Transverse colon (tissue), 4 donors: ENCODE measurements at places on chromosomes 2 and 18.

- no peak for DNase-seq
Measured at GRCh38 chr2:26959331-26959730, 11.1 kb upstream of the MAPRE3 start.

DNA sequence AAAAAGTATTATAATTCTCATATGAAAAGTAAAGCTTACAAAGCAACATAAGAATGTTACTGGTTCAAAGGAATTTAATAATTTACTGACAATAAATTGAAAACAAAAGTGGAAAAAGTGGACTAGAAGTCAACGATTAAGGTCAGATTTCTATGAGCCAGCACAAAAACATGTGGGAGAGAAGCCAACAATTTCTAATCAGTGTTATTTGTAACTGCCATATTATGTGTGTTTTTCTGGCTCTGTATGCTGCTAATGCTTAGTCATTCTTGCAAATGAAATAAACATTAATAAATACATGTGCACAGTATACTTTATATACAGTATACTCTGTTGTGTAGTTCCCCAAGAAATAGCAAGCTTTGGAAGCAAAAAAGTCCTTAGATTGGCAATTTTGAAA, 301.3 kb upstream of the RGPD4 start:
- no peak for DNase-seq

DNA sequence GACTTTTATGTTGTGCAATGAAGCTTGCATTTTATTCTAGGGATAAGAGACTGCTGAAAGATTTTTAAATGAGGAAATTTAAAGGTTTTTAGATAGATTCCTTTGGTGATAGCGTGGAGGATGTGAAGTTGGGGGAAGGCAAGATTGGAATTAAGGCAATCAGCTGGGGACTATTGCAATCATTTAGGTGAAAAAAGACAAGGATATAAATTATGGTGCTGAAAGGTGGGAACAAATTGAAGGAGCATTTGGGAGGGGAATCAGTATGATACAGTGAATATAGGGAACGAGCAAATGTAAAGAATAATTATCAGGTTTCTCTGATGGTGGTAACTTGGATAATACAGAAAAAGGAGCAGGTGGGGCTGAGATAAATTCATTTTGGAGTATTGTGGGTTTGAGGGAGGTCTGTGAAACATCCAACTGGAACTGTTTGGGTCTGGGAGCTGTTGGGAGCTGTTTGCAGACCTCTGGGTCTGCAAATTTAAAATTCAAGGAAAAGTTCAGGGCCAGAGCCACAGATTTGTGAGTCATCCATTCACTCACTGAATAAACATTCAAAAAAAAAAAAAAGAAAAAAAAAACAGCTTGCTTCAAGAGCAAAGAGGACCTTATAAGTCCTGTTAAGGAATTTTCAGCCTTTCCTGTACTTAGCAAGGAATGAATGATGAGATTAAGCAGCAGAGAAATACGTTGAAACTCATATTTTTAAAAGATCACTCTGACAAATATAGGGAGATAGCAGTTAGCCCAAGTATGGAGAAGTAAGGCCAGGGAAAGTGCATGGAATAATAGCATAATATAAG, 257.5 kb upstream of the FN1 start:
- no peak for DNase-seq

GRCh38 chr18:54528942-54529376, 62.1 kb upstream of the DYNAP start:
- DNase-seq: no peak

DNA sequence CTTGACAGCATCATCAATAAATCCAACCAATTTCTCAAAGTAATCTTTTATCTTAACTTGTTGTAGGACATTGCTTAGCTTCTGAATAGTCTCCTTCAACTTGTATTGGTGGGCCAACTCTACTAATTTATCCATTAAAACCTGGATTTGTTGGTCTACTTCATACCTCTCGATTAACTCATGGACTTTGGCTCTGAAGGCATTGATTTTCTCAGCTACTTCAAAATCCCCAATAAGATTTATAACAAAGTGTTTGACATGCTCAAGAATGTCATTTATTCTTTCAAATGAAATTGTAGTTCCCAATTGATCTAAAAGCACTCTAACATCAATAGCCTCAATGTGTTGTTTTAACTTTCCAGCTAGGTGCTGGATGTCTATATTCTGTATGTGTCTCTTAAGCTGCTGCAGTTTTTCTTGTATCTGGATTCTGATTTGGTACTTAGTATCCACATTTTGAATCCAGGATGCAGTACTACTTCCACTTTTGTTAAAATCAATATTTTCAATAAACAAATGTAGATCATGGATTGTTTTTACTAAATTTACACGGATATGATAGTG, 34.1 kb downstream of the APOB start:
- DNase-seq: no peak

- DNase-seq: no peak
Measured at GRCh38 chr2:142545036-142545435, 332.4 kb upstream of the KYNU start.

DNA sequence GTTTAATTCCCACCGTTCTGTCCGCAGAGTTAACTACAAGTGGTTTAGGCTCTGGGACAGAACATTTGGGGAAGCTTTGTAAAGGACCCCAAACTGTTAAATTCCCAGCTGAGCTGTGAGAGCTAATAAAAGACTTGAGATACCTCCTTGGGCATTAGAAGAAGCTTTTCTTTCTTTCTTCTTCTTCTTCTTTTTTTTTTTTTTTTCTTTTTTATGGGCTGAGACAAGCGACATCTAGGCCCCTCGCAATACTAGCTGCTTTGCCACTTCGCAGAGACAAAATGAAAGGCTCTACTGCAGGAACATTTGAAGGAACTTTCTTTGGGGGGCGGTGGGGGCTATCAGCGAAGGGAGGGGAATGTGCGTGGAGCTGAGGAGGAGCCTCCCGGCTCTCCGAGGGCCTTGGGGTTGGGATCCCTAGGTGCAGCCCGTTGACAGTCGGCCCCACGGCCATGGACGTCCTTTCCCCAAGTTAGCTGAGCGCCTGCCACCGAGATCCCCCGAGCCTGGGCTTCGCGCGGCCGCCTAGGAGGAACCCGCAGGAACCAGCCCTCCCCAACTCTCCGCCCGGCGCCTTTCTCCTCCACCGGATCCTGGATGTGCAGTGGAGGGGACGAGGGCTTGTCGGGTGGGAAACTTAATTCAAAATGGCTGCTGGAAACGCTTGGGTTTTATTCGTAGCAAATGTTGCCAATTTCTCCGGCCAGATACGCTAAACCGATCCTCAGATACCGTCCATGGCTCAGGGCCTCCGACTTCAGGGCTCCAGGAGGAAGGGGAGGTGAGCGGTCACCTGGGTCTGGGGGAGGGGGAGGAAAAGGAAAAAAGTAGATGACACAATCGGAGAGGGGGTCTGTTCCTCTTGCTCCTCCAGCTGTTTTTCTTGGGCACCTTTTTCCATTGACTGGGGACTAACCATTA, 4.2 kb downstream of the MEIS1 start:
- DNase-seq: no peak

DNA sequence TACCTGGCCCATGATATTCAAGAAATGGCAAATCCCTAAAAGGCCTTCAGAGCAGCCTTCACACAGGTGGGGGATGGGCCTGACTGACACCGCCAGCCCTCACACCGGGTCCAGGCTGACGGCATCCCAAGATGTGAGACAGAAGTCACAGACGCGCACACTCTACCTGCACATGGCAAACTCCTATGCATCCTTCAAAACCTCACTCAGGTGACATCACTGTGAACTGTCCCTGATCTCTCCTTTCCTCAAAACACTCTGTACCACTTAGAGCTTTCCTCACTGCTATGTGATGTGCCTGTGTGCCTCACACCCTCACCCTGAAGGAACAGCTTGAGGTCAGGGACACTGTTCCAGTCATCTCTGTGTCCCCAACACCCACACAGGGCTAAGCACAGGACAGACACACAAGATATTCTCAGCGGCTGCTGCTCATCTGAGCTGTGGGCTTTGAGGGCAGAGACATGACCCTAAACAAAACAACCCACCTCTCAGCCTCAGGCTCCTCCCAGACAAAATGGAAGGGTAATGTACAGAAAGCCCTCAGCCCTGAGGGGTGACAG, 27.5 kb downstream of the BIN1 start:
- DNase-seq: no peak

DNA sequence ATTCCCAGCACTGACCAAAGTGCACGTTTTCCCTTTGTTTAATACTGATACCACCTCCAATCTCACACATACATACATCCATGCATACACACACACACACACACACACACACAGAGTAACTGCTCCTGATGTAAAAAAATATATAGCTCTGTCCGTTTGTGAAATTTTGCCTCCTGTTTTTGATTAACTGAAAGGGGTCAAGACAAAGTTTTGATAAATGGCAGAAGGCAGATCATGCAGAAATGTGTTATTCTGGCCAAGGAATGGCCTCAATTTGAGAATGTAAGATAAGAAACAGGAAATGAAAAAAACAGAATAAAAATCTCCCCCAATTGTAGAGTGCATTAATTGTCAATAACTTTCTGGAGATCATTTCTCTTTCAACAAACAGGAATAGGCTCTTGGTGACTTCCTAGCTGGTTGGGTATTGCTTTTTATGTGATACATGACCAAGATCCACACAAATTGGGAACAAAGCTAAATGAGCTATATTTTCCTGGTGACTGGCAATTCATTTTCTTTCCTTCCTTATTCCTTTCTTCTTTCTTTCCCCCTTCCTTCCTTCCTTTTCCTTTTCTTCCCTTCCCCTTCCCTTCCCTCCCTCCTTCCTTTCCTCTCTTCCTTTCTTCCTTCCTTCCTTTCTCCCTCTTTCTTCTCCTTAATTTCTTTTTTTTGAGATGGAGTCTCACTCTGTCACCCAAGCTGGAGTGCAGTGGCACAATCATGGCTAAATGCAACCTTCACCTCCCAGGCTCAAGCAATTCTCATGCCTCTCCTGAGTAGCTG, 88.9 kb upstream of the PMAIP1 start:
- no peak for DNase-seq

DNA sequence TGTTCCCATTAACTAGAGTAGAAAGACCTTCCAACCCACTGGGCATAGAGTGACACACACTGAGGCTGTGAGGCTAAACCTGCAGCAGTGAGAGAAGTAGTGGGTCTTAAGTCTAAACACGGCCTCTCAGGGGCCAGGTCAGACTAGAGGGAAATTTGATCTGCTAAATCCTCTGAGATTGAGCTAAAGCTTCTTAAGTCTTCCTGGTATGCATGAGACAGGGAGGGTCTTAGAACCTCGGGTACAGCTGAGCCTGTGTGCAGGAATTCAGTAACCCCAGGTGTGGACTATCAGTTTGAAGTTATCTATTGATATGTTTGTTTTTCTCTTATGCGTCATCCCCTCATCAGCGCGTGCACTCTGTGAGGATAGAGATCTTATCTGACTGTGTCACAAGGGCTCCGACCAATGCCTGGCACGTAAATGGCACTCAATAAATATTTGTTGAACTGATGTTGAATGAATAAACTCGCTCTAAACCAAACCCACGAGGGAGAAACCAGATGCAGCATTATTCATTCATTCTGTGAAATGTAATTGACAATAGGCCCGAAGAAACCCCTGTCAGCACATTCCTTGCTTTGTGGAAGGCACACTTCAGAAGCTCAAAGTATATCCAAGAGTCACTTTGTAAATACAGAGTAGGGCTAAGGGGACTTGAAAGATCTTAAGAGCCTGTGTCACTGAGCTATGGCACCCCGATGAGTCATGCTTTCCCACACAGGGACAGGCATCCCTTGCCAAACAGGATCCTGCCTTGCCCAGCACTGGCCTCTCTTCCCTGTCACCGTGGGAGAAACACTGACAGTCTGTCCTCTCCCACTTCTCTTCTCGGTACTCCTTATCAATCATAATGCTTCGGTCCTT, 21.7 kb upstream of the RAB10 start:
- peak; percentile 63 for DNase-seq

GRCh38 chr2:192749611-192750200, 555.0 kb upstream of the TMEFF2 start:
- no peak for DNase-seq
